CD4-positive, alpha-beta T cell (primary cell): ENCODE measurements at places on chromosomes 11 and 22.
A peak's percentile ranks its signal among the peaks of the same experiment; 100 is the strongest.

DNA sequence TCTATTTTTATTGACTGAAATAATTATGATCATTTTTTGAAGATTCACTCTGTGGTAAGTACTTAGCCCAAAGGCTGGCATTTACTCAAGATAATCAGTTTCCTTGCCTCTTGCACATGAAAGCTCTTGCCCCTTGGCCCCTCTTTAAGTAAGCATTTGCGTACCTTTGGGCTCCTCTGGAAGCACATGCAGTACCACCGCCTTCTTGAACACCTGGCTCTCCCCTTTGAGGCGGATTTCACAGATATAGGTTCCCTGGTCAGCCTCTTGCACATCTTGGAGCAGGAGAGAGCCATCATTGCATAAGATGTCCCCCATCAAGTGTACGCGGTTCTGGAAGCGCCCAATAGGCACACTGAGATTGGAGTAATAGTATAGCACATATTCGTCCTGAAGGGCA is 14.5 kb downstream of the JAML start:
- H3K4me1 ChIP-seq: peaks cover 53% of the 10 kb centered on the region
- H3K36me3 ChIP-seq: peaks cover 67% of the 10 kb centered on the region
- no peak overlapping the region for H3K27ac ChIP-seq
- no peak for DNase-seq
- H3K27me3 ChIP-seq: no peaks in the 10 kb centered on the region
- H3K4me3 ChIP-seq: no peak overlapping the region

DNA sequence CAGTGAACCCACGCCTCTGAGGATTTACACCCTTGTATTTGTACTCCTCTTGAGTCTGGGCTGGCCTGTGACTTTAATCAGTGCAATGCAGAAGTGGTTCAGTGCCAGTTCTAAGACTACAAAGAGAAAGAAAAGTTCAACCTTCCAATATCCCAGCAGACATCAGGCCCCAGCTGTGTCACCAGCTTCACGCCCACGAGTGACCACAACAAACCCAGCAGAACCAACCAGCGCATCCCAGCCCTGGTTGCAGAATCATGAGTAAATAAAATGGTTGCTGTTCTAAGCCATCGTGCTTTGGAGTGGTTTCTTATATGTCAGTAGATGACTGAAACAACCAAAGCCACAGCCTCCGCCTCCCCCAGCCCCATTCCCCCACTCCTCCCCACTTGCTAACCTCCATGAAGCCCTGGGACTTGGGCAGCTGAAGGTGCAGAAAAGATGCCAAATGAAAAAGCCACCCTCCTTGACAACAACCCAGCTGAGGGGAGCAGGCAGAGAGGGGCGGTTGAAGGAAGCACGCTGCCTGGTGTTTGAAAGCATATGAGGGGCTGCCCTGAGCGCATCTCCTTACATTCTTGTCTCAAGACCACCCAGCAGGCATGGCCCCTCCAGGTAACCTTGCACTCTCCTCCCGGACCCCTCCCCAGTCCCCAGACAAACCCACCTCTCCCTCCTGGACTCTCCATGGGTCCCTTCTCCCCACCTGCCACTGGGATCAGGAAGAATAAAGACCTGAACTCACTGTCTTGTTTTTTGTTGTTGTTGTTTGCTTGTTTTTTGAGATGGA is 20.9 kb downstream of the TSKU start:
- H3K4me1 ChIP-seq: peaks cover 32% of the 10 kb centered on the region
- no peak overlapping the region for H3K4me3 ChIP-seq
- no peak for DNase-seq
- no peaks in the 10 kb centered on the region for H3K36me3 ChIP-seq
- H3K27ac ChIP-seq: no peak overlapping the region
- no peaks in the 10 kb centered on the region for H3K27me3 ChIP-seq

- no peaks in the 10 kb centered on the region for H3K27me3 ChIP-seq
- H3K4me3 ChIP-seq: no peak overlapping the region
- no peak overlapping the region for H3K27ac ChIP-seq
- H3K4me1 ChIP-seq: peaks cover 17% of the 10 kb centered on the region
- no peak for DNase-seq
Observed at GRCh38 chr22:37588546-37589215, 8.8 kb upstream of the LGALS2 start.

GRCh38 chr11:23087407-23087806 is 227.1 kb upstream of the CCDC179 start:
- H3K4me1 ChIP-seq: no peaks in the 10 kb centered on the region
- H3K27ac ChIP-seq: no peak overlapping the region
- no peak overlapping the region for H3K4me3 ChIP-seq

DNA sequence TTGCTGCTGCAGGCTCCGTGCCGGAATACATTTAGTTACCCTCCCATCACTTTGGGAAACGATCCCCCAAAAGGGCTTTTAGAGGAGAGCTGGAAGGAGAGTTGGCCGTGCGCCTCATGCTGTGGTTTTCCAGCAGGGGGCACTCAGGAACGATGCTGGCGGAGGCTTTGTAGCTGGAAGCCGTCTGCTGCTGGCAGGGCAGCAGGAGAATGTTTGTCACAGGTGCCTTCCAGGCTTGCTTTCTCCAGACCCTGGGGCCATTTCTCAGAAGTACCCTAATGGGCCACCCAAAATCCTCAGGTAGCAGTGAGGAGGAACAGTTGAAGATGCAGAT is 30.0 kb upstream of the CABP7 start:
- DNase-seq: peak; percentile 46
- no peaks in the 10 kb centered on the region for H3K4me1 ChIP-seq
- H3K27ac ChIP-seq: no peak overlapping the region
- no peaks in the 10 kb centered on the region for H3K27me3 ChIP-seq
- no peak overlapping the region for H3K4me3 ChIP-seq

GRCh38 chr11:78657441-78657840 is 82.8 kb upstream of the NARS2 start:
- H3K4me3 ChIP-seq: no peak overlapping the region
- no peaks in the 10 kb centered on the region for H3K4me1 ChIP-seq
- H3K27ac ChIP-seq: no peak overlapping the region
- H3K36me3 ChIP-seq: no peaks in the 10 kb centered on the region
- H3K27me3 ChIP-seq: no peaks in the 10 kb centered on the region

GRCh38 chr11:126929179-126930061 is 71.2 kb downstream of the KIRREL3 start:
- no peak overlapping the region for H3K4me3 ChIP-seq
- no peak overlapping the region for H3K27ac ChIP-seq
- no peaks in the 10 kb centered on the region for H3K36me3 ChIP-seq
- no peaks in the 10 kb centered on the region for H3K4me1 ChIP-seq
- no peaks in the 10 kb centered on the region for H3K27me3 ChIP-seq

GRCh38 chr11:19055016-19055415 is 5.5 kb downstream of the MRGPRX2 start:
- no peaks in the 10 kb centered on the region for H3K27me3 ChIP-seq
- H3K27ac ChIP-seq: no peak overlapping the region

DNA sequence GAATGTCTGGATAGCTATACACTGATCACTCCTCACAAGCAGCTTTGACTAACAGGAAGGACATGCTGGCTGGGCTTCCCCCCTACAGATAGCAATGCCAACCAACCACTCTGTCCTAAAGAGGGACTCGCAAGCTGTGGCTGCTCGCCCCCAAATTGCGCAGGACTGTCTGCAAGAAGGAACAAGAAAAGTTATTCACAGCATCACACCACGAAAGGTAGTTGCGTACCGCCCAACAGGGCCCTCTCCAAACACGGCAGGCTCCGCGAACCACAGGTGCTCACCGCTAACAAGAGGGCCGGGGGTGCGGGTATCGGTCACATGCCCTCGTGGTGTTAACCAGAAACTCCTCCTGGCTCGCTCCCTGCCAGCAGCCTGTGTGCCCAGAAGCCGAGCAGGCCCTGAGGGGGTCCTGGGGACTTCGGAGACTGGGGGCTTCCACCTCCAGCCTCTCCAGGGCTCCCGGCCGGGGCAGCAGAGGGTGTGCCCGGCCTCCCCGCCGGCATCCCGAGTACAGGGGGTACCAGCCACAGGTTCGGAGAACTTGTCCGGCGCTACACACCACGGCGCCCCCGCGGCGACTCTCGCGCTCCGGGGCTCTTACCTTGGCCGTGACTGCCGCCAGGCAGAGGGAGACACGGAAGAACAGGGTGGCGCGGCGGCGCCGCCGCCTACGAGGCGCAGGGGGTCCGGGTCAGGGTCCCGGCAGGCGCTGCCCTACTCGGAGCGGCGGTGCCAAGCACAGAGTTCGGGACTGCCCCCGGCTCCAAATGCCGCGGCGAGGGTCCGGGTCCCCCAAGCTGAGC is 682 bp downstream of the LARGE1 start:
- H3K27ac ChIP-seq: no peak overlapping the region
- DNase-seq: no peak
- peak overlapping the region; percentile 30 for H3K4me3 ChIP-seq
- H3K4me1 ChIP-seq: peaks cover 24% of the 10 kb centered on the region
- no peaks in the 10 kb centered on the region for H3K36me3 ChIP-seq

DNA sequence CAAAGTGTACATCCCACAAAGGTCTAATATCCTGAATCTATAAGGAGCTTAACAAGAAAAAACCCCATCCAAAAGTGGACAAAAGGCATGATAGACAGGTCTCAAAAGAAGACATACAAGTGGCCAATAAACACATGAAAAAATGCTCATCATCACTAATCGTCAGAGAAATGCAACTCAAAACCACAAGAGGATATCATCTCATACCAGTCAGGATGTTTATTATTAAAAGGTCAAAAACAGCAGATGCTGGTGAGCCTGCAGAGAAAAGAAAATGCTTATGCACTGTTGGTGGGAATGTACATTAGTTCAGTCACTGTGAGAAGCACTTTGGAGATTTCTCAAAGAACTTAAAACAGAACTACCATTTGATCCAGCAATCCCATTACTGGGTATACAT is 12.7 kb downstream of the LGALS12 start:
- H3K4me3 ChIP-seq: no peak overlapping the region
- no peak overlapping the region for H3K27ac ChIP-seq
- H3K36me3 ChIP-seq: no peaks in the 10 kb centered on the region
- DNase-seq: no peak
- no peaks in the 10 kb centered on the region for H3K27me3 ChIP-seq

DNA sequence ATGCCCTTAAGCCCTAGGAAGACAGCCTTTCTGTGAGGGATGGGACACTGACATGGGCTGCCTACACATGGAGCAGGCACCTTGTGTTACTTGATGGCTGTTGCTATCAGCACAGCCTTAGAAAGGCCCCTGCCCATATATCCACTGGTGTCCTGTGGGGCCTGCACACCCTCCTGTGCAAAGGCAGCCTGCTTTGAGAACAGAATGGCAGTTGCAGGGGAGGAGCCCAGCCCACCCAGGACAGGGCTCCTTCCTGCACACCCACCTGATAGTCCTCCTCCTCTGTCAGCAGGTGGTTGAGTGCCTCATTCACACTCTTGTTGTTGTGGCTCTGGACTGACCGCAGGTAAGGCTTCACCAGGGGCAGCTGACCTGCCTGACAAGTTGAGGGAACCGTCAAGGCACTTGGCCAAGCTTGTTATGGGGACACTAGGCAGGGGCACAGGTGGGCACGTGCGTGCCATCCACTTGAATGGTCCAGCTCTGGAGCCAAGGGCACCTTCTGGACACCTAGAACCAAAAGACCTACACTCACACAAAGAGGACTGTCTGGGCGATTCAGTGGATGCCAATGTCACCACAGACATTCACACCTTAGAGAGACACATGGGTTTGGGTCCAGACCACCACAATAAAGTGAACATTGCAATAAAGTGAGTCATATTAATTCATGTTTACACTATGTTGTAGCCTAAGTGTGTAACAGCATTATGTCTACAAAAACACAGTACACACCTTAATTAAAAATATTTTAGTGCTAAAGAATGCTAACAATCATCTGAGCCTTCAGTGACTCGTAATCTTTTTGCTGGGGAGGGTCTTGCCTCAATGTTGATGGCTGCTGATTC is 9.4 kb upstream of the SLC25A1 start:
- no peak for DNase-seq
- no peak overlapping the region for H3K4me3 ChIP-seq
- H3K27me3 ChIP-seq: no peaks in the 10 kb centered on the region
- no peak overlapping the region for H3K27ac ChIP-seq
- H3K36me3 ChIP-seq: no peaks in the 10 kb centered on the region
- no peaks in the 10 kb centered on the region for H3K4me1 ChIP-seq

DNA sequence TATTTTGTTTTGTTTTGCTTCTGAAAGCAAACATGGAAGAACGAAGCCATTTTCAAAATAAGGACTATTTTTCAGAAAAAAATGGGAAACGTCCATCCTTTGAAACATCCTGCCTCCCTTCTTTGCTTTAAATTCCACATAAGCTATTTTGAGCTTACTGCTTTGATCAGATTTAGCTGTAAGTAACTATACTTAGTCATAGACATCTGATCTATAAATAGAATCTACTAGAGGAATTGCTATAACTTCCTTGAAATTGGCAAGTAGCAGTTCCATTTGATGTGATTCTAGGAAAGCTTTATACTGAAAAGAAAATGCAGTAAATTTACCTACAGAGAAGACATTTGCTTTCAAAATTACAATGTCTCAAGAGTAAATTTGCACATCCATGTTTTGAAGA is 305.8 kb downstream of the TTC28 start:
- no peaks in the 10 kb centered on the region for H3K27me3 ChIP-seq
- peaks cover 4% of the 10 kb centered on the region for H3K4me1 ChIP-seq
- DNase-seq: no peak
- no peaks in the 10 kb centered on the region for H3K36me3 ChIP-seq
- H3K27ac ChIP-seq: no peak overlapping the region

GRCh38 chr11:44377121-44377520 is 67.2 kb upstream of the ALX4 start:
- no peak overlapping the region for H3K4me3 ChIP-seq
- H3K27ac ChIP-seq: no peak overlapping the region
- H3K36me3 ChIP-seq: no peaks in the 10 kb centered on the region
- no peaks in the 10 kb centered on the region for H3K4me1 ChIP-seq
- H3K27me3 ChIP-seq: peaks cover 6% of the 10 kb centered on the region

GRCh38 chr11:74559110-74559933 is 33.1 kb upstream of the POLD3 start:
- H3K27ac ChIP-seq: no peak overlapping the region
- no peak overlapping the region for H3K4me3 ChIP-seq
- no peak for DNase-seq
- peaks cover 2% of the 10 kb centered on the region for H3K27me3 ChIP-seq
- no peaks in the 10 kb centered on the region for H3K36me3 ChIP-seq
- H3K4me1 ChIP-seq: no peaks in the 10 kb centered on the region

GRCh38 chr11:117871160-117871559 is 5.3 kb downstream of the FXYD6 start:
- peaks cover 29% of the 10 kb centered on the region for H3K27me3 ChIP-seq
- DNase-seq: no peak
- H3K4me1 ChIP-seq: peaks cover 28% of the 10 kb centered on the region
- H3K27ac ChIP-seq: no peak overlapping the region

GRCh38 chr11:63670433-63671321 is 499 bp downstream of the ATL3 start:
- H3K27me3 ChIP-seq: no peaks in the 10 kb centered on the region
- peaks cover 5% of the 10 kb centered on the region for H3K36me3 ChIP-seq
- peak; percentile 43 for DNase-seq
- peak overlapping the region; percentile 80 for H3K4me3 ChIP-seq
- H3K27ac ChIP-seq: peak overlapping the region; percentile 75
- H3K4me1 ChIP-seq: peaks cover 23% of the 10 kb centered on the region

DNA sequence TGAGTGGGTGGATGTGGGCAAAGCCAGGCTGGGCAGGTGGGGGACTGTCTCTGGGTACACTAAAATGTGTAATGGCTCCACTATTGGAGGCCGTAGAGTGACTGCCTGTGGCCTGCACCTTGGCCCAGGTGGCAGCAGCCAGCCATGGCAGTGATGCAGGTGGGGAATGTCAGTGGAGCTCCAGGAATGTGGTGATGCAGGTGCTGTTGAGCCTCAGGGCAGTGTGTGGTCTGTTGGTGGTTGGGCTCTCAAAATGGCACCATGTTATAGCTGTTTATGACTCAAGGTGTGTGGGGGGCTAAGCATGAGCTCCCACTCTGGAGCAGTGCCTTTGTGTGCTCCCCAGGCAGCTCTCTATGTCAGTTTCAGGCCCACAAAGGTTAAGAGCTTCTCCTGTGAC is 40.2 kb upstream of the CCDC90B start:
- H3K4me3 ChIP-seq: no peak overlapping the region
- H3K4me1 ChIP-seq: no peaks in the 10 kb centered on the region
- no peaks in the 10 kb centered on the region for H3K36me3 ChIP-seq
- no peak overlapping the region for H3K27ac ChIP-seq
- no peaks in the 10 kb centered on the region for H3K27me3 ChIP-seq
